Stimulated activated CD4-positive, alpha-beta T cell treated with anti-CD3 and anti-CD28 coated beads, TNF-alpha, amount 100 ng/mL, for 4 hours (primary cell): ENCODE measurements at places on chromosomes 16 and 17.

DNA sequence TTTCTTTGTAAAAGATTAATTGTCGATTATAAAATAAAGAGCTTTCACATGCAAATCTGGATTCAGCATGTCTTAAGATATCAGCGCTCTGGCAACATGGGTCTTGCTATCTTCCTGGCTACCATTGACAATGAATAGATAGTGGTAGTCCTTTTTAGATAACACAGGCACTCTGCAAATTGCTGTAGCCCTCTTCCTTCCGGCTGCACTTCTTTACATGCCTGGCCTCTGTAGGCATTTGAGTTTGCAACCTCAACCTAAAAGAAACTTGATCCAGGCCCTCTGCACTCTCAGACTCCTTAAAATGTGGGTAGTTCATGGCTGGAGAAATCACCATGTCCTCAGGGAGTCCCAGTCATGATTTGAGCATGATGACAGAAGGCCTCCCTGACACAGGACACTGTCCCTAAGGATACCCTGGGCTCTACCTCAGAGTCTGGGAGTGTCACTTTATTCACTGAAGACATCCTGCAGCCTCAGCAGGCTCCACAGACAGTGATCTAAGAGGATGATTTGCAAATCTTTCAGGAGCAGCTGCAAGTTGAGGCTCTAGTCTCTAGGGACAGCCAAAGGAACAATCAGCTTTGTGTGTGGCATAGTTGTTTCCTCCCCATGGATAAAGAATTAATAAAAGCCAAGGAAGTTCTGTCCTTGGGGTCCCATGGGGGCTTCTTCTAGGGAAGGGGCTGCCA, 529.4 kb downstream of the RBFOX1 start:
- DNase-seq: no peak

DNA sequence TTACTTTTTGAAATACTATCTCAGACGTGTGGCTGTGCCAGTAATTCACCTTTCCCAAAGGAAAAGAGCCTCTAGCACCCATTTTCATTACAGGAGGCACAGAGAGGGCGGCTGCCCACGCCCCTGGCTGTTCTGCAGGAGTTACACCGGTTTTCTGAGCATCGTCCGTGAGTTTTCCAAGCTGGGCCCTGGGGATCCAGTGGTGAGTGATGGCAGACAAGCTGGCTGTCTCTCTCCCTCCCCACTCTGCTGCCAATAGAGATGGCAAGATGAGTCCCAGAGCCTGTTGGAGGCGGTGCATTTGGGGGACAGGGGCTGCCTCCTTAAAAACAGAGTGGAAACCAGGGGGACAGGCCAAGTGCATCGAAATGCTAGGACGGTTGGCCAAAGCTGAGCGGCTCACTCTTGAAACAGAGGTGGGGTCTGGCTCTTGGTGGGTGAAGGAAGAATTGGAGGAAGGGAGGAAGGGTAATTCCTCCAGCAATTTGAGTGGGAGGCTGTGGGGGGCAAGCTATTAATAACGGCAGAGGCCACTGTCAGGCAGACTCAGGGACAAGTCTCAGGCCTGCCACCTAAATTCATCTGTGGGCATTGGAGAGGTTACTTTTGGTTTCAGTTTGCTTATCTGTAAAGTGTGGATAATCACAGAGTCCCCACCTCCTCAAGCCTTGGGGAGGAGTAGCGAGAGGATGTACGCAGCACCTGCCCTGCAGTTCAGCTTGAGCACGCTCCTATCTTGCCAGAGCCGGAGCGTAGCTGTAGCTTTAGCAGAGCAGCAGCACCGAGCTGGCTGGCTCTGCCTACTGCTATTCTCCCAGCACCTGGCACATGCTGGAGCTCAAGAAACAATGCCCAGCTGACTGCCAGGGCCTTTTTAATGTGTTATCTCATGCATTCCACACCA, 7.5 kb upstream of the NOS2 start:
- peak; percentile 25 for DNase-seq

- DNase-seq: no peak
Observed at GRCh38 chr16:53784291-53784690, 80.3 kb downstream of the FTO start.

DNA sequence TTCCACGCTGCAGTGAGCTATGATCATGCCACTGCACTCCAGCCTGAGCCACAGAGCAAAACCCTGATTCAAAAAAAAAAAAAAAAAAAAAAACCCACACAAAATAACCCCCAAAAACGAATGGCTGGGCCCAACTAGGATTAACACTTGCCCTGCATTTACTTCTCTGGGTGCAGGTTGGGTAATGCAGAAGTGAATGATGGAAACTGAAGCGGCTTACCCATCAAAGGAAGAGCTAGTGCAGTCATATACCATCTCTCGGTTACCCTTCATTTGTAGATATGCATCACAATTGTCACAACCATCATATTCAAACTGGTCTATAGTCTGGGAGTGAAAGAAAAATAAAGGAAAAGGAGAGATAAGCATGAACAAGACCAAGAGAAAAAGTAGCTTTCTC, 819 bp downstream of the SUPT4H1 start:
- DNase-seq: no peak

- DNase-seq: no peak
Observed at GRCh38 chr17:73592501-73592961, 51.7 kb downstream of the SDK2 start.

DNA sequence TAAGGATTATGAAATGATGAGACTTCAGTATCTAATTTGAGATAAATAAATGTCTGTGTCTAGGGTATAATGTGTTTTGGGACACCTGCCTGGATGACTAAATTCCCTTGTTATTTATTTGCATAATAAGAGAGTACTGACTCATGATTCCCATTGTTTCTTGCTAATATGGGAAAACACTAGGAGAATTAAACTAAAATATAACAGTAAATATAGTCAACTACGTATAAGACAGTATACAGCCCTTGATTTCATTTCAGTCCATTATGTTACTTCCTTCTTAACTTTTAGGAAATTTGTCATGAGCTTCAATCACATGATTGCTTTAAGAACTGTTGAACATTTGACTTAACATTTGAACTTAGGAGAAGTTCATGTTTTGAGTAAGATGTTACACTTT, 62.4 kb downstream of the VMP1 start:
- DNase-seq: no peak

GRCh38 chr16:57825298-57826044, 23.2 kb upstream of the KIFC3 start:
- no peak for DNase-seq

GRCh38 chr17:39175695-39176093, 9.7 kb upstream of the ARL5C start:
- DNase-seq: no peak
